Central memory CD4-positive, alpha-beta T cell (primary cell): ENCODE measurements at places on chromosomes 7 and 10.

DNA sequence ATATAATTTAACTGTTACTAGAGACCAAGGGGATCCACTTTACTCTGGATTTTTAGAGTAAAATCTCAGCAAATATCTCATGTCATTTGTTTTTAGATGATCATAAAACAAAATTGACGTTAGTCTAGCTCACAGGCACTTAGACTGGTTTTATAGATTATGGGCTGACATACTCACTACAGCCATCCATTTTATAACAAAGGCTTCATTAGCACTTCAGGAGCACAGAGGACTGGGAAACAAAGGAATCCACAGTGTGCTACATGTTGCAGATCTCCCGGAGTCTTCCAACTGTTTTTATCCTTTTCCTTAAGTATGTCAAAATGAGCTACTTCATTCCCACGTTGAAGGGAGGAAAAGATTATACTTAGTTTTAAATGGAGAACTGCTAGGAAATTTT, 15.9 kb upstream of the SCRN1 start:
- DNase-seq = no peak

DNA sequence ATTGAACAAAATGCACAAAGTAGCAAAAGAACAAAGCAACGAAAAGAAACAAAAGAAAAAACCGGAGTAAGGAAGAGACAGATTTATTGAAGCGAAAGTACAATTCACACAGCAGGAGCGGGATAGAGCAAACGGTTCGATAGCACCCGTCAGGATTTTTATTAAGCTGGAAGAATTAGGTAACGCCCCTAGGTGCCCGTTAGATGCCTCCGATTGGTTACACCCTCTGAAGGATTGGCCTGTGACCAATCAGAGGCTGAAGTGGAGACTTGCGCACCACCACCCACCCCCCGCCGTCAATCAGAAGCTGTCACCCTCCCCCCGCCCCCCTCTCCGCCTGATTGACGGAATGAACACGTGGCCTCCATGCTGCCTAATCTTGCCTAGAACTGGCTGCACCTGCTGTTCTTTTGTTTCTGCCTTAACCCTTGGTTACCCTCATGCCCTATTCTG, 16.8 kb downstream of the OCM2 start:
- no peak for DNase-seq

- DNase-seq = no peak
Observed at GRCh38 chr7:137715533-137715932, 131.2 kb downstream of the DGKI start.

- no peak for DNase-seq
Observed at GRCh38 chr10:33345236-33345635, 10.8 kb upstream of the NRP1 start.

DNA sequence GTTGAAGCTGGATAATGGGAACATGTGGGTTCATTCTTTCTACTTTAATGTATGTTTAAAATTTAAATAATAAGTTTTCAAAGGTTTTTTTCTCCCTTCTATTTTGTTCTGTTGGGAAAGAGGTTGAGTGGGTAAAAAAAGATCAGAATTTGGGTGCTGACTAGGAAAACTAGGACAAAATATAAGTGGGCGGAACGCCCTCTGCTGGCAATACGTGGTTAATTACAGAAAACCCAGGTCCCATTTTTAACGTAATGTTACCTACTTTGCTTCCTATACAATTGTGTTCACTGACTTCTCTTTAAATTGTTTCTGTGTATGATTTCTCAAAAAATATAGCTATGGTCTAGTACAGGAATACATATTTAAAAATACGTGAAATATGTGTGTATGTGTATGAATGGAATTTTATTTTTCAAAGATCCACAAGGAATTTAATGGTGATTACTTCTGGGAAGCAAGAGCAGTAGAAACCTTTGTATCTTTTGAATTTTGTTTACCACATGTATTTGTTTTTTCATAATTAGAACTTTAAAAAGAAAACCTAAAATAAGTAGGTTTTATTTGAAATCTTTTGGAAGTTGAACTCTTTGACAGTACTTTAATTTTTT, 8.7 kb downstream of the ECD start:
- peak; percentile 52 for DNase-seq

DNA sequence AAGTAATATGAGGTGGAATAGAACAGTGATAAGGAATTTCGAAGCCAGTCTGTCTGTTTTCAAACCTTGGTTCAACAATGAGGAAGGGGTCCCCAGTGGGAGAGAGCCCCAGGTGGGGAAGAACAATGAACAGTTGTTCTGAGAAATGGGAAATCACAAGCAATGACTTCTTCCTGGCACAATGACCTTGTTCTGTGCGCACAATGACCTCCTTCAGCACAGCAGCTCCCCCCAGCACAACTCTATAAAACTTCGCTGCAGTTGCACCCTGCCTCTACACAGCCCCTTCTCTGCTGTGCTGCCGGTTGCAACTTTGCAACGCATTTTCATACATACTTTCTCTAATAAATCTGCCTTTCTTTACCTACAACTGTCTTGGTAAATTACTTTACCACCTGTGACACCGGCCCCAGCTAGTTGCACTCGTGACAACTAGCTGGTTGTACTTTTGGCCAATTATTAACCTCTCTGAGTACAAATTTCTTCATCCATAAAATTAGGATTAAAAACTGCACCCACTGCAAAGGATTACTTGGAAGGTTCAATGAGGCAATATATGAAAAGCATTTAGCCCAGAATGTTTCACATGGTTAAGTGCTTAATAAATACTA, 40.5 kb downstream of the ASB4 start:
- no peak for DNase-seq

DNA sequence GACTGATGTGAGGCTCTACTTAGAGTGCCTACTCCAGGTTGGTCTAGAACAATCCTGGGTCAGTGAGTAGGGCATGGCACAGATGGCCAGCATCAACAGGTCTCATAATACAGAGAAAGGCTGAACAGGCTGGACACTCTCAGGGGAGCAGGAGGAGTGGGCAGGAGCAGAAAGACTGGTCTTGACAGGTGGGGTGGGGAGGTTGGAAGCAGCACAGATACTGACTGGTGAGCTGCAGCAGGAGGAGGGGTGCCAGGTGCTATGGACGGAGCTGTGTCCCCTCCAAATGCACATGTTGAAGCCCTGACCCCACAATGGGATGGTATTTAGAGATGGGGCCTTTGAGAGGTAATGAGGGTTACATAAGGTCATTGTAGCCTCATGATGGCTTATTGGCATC, 190.4 kb upstream of the PLXNA4 start:
- no peak for DNase-seq

DNA sequence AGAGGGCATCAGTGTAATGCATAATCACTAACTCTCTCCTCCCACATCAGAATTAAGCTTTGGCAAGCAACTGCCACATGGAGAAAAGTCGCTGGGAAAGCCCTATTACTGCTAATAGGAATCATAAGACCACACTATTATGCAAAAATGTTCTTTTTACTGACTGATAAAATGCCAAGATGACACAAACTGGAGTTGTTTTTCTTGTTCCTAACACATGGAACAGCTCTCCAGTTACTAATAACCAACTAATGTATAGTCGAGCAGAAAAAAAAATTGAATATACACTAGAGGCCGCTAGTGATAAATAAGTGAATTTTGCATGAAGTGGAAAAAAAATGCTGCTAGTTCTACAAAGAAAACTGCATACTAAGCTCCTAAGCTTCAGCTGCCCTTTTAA, 165.6 kb downstream of the TPK1 start:
- no peak for DNase-seq

DNA sequence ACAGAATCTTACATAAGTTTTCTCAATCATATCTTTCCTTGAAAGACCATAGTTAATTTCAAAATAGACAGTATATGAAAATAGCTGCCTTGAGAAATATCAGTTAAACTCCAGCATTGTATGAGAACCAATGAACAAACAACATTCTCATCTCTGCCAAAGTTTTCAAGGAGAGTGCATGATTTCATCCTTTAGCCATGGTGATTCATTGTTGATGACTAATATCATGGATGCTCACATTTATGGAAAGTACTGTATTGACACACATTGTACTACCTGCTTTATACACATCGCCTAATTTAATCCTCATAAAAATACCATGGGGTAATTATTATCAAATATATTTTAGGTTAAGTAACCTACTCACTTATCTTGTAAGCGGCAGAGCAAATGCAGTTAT, 250.3 kb downstream of the CNTNAP2 start:
- DNase-seq = no peak

- peak; percentile 71 for DNase-seq
Observed at GRCh38 chr7:99997545-99998137, 17.8 kb upstream of the ZKSCAN1 start.

GRCh38 chr7:43888993-43889945, 17.1 kb downstream of the URGCP start:
- DNase-seq = no peak

- DNase-seq = no peak
Observed at GRCh38 chr7:22672846-22673680, 53.9 kb upstream of the IL6 start.

GRCh38 chr10:118668228-118668952, 72.9 kb upstream of the PRLHR start:
- no peak for DNase-seq

GRCh38 chr7:35355199-35355598, 101.3 kb upstream of the TBX20 start:
- no peak for DNase-seq

GRCh38 chr7:115233809-115234208, 311.9 kb downstream of the MDFIC start:
- DNase-seq = no peak

DNA sequence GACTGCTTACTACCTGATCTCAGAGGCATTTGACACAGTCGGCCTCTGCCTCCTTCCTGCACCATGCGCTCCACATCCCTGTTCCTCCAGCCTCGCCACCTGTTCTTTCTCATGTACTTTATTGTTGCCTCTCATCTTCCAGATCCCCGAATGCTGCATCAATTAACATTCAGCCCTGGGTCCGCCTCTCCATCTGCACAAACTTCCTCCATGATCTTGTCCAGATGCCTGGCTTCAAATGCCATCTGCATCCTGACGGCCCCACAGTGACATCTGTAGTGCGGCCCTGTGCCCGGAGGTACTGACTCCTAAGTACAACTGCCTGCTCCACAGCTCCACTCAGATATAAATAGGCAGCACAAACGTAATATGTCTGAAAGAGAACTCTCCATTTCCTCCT, 51.2 kb upstream of the STK17A start:
- DNase-seq = no peak

DNA sequence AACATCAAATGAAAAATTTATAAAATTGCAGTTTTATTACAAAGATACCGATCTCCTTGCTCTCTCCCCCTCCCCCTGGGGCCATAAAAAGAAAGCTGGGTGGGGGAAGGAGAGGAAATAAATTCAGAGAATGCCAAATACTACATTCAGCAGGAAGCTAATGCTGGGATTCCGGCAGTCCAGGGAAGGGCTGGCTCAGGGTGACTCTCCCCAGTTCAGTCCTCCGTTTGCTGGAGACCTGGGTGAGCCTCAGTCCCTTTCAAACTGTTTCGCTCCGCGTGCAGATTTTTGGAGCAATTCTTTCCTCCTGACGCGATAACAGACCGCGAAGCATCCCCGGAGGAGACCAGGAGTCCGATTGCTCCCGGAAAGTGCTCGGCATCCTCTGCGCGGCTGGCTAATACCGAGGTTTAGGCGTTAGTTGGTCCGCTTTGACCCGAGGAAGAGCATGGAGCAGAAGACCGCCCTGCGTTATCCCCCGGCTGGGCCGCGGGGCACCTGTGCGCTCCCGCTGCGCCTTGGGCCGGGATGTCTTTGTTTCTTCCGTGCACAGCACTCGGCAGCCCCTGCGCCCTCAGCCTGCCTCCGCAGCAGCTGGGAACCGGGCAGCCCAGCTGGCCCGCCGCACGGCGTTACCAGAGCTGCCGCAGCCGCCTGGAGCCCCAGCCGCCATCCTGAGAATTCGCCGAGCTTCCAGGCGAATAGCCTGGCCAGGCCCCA, 3.9 kb upstream of the HOXA2 start:
- DNase-seq = no peak
